ENCODE measurements at places on chromosomes 2 and 18.

DNA sequence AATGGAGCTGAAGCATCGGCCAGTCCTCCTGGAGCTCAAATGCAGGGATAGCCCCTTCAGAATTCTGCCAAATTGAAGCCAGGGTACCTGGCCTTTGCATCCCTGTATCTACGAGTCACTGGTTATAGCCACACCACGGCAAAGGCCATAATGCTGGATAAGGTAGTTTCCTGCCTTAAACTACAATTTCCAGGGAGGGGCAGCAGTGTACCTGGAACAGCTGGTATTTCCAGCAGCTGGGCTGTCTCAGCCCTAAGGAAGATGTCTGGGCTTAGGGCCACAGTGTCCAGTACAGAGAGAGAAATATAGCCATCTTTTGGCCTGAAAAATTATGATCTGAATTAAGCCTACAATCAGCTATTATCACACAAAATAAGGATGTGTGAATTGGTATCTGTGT is 180.3 kb downstream of the GCA start:
- DNase-seq, result no peak

DNA sequence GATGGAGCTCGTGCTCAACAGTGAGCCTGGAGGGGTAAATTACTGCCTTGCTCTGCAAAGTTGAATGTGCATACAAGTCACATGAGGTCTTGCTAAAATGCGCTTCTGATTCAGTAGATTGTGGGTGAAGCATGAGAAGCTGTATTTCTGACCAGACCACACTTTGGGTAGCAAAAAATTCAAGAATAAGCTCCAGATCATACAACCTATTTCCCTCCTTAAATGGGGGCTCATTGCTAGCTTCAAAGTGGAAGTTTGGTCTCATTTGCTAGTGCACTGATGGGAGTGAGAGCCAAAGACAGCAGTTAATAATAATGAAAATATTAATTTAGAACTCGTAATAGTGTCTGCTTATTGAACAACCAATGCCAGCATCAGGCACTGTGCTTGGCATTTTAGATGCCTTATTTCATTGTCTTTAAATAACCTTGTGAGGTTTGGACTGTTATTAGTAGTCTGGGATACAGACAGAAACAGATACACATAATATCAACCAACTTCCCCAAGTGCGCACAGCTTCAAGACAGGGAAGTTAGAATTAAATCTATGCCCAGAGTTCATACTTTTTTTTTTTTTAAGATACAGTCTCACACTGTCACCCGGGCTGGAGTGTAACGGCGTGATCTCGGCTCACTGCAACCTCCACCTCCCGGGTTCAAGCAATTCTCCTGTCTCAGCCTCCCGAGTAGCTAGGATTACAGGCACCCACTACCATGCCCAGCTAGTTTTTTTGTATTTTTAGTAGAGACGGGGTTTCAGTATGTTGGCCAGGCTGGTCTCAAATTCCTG is 18.0 kb downstream of the APOB start:
- DNase-seq, result no peak

GRCh38 chr2:72137498-72138010 is 10.1 kb downstream of the CYP26B1 start:
- peak; percentile 27 for DNase-seq

DNA sequence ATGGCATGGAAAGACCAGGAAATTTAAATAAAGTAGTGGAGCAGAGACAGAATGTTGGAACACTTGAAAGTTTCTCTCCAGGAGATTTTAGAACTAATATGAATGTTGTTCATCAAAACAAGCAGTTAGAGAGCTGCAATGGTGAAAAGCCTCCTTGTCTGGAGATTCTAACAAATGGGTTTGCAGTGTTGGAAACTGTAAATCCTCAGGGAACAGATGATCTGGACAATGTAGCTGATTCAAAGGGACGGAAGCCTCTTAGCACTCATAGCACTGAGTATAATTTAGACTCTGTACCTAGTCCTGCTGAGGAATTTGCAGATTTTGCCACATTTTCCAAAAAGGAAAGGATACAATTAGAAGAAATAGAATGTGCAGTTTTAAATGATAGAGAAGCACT is 27.7 kb downstream of the AFTPH start:
- DNase-seq, result no peak

DNA sequence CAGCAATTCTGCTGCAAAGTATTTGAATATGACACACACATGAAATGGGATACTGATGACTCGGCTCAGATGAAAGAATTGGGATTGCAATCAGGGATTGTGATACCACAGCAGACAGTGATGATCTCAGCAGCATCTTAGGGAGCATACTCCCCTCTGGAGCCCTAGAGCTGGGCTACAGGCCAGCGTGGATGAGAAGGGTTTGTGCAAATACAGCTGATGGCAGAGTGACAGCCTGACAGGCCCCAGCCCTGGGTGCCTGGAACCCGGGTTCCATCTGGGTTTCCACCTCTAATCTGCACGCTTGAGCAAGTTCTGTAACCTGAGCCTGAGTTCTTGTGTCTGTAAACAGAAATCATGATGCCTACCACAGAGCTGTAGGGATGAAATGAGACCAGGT is 418.0 kb downstream of the LRATD1 start:
- no peak for DNase-seq

DNA sequence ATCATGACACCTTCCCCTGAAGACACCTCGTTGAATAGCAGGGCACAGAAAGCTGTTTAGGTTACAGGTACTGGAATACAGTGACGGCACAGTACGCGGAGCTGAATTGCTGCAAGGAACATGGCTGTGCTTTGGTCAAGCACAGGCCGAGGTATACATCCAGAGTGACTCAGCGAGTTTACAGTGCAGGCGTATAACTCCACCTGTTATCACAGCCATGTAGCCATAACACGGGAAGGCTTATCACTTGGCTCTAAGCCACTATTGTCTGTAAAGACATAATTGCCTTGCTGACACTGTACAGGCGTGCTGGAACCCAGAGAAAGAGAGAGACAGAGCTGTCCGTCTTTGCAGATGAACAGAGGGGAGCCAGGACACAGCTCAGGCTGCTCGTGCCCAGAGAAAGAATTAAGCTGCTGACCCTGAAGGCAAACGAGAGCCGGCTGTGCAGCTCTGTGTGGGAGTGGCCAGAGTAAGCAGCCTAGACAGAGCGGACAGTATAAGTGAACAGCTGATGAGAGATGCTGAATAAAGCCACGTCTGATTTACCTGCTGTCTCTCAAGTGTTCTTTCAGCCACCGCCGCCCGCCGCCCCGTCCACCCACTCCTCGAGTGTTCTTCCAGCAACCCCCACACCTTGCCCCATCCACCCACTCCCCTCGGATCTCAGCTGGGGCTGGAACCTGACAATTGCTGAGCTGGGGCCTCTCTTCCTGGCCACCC is 87.3 kb upstream of the PPP1CB start:
- DNase-seq, result no peak

DNA sequence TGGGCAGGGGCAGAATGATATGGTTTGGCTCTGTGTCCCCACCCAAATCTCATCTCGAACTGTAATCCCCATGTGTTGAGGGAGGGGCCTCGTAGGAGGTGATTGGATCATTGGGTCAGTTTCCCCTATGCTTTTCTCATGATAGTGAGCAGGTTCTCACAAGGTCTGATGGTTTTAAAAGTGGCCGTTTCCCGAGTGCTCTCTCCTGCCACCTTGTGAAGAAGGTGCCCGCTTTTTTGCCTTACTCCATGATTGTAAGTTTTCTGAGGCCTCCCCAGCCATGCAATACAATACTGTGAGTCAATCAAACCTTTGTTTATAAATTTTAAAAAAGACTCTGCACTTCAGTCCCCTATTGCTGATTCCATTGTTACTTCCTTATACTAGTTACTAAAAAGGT is 82.9 kb upstream of the CDKL4 start:
- no peak for DNase-seq

DNA sequence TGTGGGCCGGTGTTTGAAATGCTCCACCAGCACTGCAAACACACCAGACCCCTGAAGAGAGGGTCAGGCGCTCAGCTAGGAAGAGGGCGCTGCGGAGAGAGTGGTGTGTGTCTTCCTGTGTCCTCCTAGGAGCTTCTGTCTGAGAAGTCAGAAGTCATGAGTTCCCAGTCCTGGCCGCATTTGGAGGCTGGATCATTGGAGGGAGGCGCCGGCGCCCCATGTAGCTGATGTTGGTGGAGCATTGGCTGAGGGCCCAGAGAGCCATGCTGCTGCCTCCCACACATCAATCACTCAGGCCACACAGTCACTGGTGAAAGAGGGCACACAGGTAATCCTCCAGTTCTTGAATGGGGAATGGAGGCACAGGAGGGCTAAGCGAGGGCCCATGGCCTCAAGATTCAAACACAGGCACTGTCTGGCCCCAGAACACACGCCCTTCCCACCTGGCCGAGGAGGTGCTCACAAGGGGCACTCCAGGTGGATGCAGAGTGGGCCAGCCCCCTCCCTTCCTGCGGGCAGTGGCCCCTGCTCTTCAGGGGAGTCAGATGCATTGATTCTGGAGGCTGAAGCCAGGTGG is 66.3 kb downstream of the RRM2 start:
- no peak for DNase-seq

GRCh38 chr18:61580046-61580445 is 246.8 kb downstream of the CDH20 start:
- no peak for DNase-seq

Measured in effector CD4-positive, alpha-beta T cell (primary cell).